ENCODE measurements at places on chromosomes 5 and 9.

- no peak for DNase-seq
These were observed 14.6 kb downstream of the GOLPH3 start for GRCh38 chr5:32159328-32160072.

GRCh38 chr5:167050568-167051401 is 1240.7 kb upstream of the WWC1 start:
- DNase-seq: no peak

- no peak for DNase-seq
These were observed 66.0 kb upstream of the SMIM15 start for GRCh38 chr5:61228229-61228628.

GRCh38 chr9:123069010-123069481 is 35.6 kb downstream of the GPR21 start:
- no peak for DNase-seq

DNA sequence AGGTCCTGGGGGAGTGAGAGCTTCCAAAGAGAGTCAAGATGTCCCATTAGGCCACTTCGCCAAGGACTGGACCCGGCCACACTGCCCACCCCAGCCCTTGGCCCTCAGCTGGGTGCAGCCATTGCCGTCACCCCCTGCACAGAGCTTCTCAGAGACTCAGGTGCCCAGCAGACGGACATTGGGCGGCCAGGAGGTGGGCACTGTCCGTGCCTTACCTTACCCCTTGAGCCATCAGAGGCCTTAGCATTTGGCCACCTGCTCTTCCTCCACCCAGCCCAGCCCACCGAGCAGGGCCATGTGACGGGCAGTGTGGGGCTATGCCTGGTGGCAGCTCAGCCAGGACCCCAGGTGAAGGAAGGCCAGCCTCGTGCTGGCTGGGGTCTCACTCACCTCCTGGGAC is 3.3 kb upstream of the DNLZ start:
- DNase-seq: no peak

DNA sequence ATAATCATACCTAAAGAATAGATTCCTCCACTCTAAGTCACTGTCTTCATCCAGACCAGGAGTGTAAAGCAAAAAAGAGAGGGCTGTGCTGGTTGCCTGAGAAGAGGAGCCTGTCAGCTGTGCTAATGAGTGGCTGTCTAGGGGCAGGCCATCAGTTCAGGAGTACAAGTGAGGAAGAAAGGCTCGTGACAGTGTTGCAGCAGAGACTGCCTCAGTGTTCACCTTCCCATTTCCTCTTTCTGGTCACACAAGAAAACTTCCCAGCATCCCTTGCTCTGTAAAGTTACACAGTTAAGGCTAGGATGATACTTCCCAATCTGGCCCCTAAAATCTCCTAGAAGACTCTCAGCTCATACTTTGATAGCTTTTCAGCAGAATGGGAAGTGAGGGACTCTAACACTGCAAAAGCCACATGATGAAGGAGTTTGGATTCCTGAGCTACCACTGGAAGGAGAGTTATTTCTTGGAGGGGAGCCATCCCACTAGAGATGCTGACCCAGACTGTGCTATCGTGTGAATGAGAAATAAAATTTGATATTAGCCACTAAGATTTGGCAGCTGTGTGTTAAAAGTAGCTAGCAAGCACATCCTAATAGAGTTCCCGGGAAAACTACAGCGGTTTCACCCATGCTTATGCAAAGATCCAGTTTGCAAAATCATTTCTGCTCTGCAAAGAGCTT is 67.1 kb downstream of the ADAMTS12 start:
- DNase-seq: no peak
